ENCODE measurements at places on chromosomes 11 and 22.

GRCh38 chr11:47216121-47216798 is 1.5 kb downstream of the DDB2 start:
- peak; percentile 73 for DNase-seq

DNA sequence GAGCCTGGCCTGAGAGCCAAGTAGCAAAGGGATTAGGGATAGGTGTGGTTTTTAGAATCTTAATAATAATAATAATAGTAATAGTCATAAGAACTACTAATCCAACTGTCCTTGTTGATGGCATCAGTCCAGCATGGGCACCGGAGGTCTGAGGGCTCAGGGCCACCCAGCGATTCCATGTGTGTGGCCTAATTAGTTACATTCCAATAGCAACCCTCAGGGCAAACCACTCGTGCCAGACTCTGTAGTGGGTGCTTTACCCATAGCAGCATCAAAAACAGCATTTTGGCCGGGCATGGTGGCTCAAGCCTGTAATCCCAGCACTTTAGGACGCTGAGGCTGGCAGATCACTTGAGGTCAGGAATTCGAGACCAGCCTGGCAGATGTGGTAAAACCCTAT is 19.0 kb upstream of the MYH9 start:
- no peak for DNase-seq

GRCh38 chr22:29315286-29316140 is at the start of gene RASL10A:
RASL10A (minus strand) TSS chr22:29315697; CDS start chr22:29315246, 451 bp downstream.
- DNase-seq: no peak

- DNase-seq: peak; percentile 29
Measured at GRCh38 chr11:102345904-102346303, 1.1 kb upstream of the BIRC2 start.

DNA sequence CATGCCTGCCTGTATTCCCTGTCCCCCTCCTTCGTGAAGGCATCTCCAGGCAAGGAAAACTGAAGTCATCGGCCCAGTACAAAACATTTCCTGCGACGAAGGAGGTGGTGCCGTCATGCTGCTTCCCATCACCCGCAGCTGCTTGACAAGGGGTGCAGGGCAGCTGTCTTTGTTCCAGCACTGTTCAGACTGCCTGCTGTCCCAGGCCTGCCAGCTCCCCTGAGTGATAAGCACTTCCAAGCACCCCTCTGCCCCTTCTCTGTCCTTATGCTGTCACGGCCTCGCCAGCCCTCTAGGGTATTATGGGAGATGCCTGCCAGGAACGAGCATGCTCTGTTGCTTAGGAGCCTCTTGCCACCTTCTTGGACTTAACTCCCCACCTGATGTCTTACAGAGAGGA is 37.1 kb upstream of the BSX start:
- DNase-seq: no peak

DNA sequence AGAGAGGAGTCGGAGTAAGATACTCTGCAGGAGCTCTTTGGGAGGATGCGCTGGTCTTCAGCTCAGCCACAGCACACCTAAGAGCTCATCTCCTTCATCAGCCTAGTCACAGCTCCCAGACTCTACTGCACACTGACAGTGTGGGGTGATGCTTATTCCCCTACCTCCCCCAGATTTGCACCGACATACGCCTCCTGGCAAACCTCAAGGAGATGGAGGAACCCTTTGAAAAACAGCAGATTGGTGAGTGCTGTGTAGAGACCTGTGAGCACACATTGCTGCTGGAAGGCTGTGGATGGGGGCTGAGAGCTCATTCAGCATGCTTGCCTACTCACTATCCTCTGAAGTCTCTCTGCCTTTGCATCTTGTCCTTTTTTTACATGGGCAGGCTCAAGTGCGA is 9.3 kb upstream of the SGSM3 start:
- DNase-seq: no peak

DNA sequence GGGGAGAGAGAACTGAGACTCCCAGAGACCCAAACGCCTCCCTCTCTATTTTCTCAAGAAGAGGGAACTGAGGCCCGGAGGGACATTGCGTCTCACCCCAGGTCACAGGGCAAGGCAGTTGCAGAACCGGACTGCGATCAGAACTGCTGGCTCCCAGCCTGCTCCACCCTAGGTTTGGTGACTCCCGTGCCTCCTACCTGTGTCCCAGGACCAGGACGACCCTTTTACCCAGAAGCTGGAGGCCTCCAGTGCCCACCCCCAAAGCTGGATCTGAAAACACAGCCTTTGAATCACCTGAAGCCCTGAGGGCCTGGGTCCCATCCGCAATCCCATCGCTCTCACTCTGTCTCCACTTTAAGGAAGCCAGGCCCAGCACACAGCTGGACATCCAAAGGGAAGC is 1.4 kb downstream of the GSTT4 start:
- no peak for DNase-seq

GRCh38 chr11:118928101-118928869 is 2.6 kb upstream of the BCL9L start:
- DNase-seq: peak; percentile 87

GRCh38 chr11:69250186-69251056 is 43.5 kb upstream of the MYEOV start:
- DNase-seq: no peak

DNA sequence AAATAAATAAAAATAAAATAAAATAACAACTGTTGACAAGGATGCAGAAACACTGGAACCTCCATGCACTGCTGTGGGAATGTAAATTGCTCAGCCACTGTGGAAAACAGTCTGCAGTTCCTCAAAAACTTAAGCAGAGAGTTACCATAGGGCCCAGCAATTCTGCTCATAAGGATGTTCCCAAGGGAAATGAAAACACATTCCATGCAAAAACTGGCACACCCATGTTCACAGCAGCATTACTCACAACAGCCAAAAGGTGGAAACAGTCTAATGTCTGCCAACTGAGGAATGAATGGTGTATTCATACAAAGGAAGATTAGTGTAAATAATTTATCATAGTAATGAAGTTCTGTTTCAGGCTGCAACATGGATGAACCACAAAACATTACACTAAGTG is 3.2 kb upstream of the KRTAP5-10 start:
- no peak for DNase-seq

DNA sequence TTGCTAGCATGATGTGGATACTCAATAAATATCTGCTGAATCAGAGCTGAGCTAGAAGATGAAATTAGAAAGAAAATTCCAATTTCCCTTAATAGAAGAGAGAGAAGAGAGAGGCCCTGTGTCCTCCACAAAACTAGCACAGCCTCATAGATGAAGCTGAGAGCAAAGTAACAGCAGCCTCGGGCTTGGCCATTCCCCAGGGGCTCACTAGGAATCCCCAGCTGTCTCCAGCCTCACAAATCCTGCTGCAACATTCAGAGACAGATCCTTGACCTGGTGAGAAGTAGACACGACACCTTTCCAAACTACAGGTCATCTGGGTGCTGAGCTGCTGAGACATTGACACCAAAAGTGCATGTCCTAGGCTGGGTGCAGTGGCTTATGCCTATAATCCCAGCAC is 26.1 kb upstream of the IRAG1 start:
- DNase-seq: no peak

DNA sequence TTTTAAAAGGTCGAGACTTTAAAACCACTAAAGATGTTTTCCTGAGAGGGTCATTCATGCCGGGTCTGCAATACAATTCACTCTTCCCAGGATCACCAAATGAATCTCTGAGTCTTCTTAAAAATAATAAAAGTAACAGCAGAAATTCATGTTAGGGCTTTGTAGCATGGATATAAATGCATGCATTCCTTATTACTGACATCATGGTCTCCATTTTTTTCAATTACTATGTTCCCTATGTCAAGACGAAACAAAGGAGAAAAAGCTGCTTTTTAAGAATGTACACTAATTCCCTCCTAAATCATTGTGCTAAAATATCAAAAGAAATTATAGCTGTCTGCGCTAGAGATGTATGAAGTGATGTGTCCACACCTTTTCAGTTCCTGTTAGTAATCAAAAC is 789.9 kb upstream of the LRRC4C start:
- DNase-seq: no peak

GRCh38 chr11:97033178-97033577 is 643.4 kb downstream of the JRKL start:
- DNase-seq: no peak

GRCh38 chr11:128889657-128890213 is 1.4 kb upstream of the KCNJ5 start:
- no peak for DNase-seq

Data from Calu3 (cell line).